Right ventricle myocardium superior (tissue), 1 donor: ENCODE measurements at places on chromosomes 7 and 10.
A peak's percentile ranks its signal among the peaks of the same experiment; 100 is the strongest.

GRCh38 chr10:5550621-5551530 is 26.1 kb downstream of the CALML3 start:
- peak; percentile 40 for DNase-seq

DNA sequence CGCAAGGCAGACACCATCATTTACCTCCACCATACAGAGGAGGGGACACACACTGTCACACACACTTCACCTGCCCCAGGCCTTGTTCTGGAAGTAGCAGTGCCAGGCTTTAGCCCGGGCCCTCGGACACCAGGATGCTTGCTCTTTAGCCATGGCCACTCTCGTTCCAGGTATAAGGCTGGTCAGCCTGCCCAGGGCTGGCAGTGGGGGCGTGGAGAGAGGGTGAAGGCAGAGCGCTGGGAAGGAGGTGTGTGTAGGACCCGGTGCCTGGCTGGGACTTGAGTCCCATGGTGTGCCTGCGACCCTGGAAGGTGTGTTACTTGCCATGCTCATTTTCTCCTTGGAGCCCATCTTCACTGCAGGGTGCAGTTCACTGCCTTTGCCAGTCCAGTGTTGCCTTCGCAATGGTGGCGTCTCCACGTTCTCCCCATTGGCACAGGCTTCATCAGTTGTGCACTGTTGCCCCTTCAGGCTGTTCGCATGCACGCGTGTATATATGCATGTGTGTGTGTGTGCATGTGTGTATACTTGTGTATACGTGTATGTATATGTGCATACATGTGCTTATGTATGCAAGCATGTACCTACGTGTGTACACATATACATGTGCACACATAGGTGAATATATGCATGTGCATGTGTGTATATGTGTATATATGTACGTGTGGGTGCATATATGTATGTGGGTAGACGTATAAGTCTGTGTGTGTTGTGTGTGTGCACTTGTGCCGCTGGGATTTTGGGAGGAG is 153.4 kb downstream of the CAMK1D start:
- no peak for DNase-seq

GRCh38 chr7:102985176-102985783 is 72.5 kb downstream of the LRRC17 start:
- DNase-seq: no peak

- no peak for DNase-seq
Observed at GRCh38 chr7:18526368-18526878, 30.9 kb downstream of the HDAC9 start.

DNA sequence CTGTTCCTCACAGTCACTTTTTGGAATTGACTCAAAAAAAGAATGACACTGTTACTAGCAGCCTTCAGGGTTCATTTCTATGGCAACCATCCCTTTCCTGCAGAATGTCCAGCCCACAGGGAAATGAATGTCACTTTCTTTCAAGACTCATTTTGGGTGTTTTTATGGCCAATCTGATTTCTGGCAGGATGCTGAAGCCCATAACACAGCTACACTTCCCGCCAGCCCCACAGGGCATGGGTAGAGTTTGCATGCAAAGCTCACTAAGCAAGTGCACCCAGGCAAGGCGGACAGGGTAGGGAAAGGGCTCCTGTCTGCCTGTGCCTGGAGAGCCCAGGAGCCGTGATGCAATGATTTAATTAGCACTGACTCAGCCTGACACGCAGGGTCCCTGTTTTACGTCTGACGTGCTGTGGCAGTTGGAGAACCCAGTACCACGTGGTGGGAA is 26.1 kb upstream of the GPAM start:
- no peak for DNase-seq

DNA sequence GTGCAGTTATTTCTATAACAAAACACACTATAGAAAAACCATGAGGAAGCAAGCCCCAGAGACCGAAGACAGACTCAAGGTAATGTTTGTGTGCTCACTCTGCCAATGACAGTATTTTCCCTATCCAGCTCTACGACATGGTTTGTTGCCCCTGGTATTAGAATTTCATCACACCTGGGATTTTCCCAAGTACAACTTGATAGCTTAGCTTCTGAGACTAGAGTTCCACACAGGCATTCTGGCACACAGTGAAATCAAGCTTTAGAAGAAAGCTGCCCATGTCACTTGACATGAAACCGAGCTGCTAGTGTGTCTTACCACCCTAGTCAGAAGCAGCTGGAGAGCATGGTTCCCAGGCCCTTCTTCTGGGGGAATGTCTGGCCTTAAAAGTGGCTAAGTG is 44.1 kb upstream of the AKR1E2 start:
- no peak for DNase-seq

DNA sequence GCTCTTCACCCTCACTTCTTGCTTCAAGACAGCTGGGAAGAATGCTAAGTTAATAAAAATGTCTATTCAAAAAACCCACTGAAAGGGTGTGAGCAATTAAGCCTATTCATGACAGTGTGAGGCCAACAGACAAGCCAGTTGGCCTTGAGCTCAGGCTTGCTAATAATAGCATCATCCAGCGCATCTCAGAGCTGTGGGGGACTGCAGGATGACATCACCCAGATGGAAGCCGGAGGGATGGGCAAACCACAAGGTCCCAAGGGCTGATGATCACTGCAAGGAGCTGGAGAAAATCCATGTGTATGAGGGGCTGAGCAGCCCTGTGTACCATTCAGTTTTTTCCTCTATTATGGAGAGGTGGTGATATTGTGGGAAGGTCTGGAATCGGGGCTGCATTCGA is 770.4 kb downstream of the TNS3 start:
- DNase-seq: peak; percentile 48

DNA sequence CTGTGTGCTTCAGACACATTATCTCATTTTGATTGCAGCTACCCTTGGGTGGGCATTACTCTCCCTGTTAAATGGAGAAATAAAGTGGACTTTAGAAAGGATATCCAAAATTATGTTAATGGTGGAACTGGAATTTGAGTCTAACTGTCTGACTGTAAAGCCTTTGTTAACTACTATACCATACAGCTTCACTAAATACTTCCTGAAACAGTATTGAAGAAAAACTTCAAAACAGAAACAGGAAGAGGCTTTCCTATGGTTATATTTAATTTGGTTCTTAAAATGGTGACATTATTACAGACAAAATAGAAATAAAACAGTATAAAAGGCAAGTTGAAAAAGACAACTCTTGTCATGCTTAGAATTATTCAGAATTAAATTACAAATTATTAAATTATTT is 25.0 kb downstream of the SPAG6 start:
- no peak for DNase-seq

DNA sequence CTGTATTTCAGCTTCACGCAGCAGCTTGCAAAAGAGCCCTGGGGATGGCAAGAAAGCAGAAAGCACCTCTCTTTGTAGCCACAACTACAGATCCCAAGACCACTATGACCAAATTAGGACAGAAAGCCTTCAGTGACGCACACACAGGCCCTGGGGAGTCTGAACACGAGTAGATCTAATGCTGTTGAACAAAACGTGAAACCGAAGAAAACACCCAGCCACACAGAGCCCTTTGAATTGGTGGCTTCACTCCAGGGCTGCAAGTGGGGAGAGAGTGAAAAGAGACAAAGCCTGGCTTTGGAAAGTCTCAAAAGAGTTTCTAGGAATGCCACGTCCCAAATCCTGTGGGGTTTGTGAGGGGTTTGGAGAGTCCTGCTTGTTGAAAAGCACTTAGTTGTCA is 28.4 kb downstream of the PLXNA4 start:
- DNase-seq: no peak

DNA sequence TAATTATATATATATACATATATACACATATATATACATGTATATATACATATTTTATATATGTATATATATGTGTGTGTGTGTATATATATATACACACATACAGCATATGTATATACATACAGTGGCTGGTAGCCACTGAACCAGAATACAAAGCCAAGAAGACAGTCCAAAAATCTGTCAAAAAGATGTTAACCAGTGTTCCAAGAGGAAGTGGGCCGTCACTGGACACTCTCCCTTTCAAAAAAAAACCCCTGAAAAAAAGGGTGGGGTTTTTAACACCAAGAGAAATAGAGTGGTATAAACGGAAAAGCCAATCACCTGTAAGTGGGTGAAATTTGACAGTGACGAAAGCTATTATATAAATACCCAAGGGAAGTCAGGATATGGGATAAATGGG is 31.1 kb upstream of the C1GALT1 start:
- DNase-seq: no peak

DNA sequence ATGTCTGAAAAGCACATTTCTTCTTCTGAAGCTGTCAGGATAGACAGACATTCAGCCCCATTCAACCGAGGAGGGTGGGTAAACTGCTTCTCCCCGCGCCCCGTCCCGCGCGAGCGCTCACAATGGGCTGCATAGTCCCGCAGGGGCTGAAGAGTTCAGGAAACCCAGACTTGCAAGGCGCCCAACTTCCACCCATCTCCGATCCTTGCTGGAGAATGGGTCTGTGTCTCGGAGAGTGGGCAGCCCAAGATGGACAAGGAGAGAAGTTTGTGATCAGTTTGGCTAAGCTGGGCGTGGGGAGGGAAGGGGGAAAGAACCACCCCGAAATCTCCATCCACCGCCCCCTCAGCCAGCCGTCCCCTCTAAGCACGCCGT is 686 bp downstream of the AASS start:
- DNase-seq: peak; percentile 39

DNA sequence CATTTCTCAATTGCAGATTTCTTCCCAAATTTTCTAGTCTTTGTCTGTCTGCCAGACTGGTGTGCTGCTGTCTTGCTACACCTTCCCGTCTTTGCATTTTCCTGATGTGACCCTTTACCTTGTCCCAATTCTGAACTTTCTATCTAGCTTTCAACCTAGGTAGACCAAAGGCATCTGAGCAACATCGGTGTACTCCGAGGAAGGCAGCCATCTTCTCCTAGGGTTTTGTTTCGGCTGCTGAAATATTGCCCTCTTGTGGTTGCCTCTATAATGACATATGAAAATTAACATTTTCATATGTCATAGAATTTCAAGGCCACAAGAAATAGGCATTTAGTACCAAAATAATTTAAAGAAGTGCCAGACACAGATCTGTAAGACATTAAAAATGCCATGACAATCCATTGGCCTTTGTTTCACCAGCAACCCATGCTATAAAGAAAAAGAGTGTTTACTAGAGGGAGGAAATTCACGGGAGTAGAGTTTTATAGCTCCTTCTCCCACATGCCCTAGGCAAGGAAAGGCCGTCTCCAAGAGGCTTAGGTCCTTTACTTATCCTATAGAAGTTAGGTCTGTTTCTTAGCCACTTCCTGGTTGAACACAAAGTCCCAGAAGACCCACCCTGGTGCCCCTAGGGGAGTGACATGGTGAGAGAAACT is 23.4 kb downstream of the OR9A2 start:
- no peak for DNase-seq

GRCh38 chr7:93378131-93378760 is 146.1 kb downstream of the VPS50 start:
- no peak for DNase-seq

- DNase-seq: no peak
Observed at GRCh38 chr10:34731885-34732701, 83.0 kb downstream of the PARD3 start.

DNA sequence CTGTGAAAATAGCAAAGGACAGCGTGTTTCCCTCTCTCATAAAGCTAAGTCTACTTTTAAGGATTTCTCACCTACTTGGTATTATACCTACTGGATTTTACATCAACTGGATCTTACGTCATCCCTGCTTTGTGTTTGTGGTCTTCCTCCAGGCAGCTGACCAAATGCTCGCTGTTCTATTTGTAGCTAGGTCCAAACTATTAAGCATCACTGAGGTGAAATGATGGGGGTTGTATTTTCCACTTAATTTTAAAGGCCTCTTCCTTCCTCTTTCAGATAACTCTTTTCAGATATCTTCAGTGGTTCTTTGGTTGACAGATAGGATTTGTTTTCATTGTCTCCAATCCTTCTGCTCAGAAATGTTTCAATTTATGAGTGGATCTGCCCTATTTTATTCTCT is 169.7 kb downstream of the RNLS start:
- no peak for DNase-seq

GRCh38 chr7:70165477-70166170 is 567.3 kb downstream of the AUTS2 start:
- DNase-seq: no peak
